ENCODE measurements at places on chromosomes 2 and 18.
A peak's percentile ranks its signal among the peaks of the same experiment; 100 is the strongest.

DNA sequence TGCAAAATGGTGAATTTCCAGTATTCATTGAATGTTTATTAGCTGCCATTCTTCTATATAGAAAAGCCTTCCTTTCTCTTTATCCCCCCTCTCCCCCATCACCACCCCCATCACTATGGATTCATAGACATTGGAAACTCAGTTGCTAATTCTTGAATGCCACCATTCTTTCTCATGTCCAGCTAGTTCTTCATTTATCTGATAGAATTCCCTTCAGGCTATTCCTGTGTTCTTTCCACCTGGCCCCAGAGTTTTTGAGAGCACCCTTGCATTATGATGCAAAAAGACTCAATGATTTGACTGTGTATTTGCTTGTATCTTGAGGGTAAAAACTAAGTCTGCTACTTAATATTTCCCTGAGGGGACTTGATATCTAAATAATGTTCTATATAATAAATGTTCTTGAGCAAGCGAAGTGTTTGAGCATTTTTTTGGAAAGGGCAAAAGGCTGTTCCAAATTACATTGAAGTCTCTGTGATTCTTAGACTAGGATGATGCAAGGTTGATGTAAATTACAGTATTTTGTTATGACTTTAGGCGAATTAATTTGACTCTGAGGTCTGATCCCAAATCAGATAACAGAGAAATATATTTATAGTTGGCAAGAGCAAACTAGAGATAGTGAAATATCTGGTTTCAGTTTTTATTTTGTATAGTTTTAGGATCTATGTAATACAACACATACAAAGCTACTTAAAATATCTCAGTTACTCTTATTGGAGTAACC is 18.8 kb upstream of the SOS1 start:
- no peak for DNase-seq

DNA sequence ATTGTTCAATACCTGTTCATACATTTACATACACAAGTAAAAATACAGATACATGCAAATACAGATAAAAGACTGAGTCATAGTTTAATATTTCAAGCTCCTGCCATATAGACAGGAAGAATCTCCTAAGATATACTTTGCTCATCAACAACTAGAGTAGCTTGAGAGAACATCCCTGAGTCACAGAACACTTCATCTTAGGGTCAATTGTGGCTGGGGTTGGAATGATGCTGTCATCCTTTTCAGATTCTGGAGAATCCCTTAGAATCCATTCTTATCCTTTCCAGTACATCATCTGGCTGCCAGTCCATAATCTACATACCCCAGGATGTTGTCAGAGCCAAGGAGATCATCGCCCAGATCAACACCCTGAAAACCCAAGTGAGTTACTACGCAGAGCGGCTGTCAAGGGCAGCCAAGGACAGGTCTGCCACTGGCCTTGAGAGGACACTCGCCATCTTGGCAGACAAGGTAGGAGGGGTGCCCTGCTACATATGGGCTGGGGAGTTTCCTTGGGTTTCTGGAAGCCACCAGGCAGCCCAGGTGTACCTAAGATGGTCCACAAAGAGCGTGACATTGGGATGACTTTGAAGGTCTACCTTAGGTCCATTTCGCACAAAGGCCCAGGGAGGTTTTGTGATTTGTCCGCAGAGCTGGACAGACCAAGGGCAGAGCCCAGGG is 55.7 kb downstream of the COA5 start:
- DNase-seq = no peak

DNA sequence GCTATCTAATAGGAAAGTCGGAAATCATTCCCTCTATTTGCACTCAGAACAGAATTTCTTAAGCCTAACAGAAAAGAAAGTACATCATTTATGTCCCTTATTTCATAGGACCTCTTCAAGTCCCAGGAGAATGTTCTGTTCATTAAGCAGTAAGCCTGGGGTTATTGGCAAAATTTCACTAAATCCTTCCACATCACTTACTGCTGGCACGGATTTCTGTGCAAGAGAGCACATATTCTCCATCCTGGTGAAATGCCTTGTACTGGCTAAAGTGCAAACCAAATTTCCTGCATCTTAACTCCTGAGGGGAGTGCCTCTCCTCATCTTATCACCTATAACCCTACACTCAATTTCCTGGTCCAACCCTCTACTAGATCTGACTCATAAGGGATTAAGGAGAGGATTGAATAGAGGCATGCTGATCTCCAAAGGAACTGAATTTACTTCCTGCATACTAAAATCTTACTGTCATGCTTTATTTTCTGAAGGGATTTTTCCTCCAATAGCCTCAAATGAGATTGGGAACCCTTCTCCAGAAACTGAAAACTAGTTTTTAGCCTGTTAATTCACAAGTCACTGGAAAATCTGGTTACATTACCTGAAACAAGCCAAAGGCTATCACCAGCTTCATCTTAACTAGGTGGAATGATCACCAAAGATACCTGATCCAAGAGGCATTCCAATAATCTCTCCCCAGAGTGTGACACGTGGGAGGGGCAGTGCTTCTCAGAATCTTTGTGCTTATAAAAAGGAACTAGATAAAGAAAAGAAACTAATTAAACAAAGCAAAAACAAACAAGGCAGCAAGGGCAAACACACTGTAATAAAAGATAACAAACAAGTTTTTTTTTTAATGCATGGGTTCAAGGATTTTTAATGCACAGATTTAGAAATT is 311.1 kb downstream of the NR4A2 start:
- no peak for DNase-seq

DNA sequence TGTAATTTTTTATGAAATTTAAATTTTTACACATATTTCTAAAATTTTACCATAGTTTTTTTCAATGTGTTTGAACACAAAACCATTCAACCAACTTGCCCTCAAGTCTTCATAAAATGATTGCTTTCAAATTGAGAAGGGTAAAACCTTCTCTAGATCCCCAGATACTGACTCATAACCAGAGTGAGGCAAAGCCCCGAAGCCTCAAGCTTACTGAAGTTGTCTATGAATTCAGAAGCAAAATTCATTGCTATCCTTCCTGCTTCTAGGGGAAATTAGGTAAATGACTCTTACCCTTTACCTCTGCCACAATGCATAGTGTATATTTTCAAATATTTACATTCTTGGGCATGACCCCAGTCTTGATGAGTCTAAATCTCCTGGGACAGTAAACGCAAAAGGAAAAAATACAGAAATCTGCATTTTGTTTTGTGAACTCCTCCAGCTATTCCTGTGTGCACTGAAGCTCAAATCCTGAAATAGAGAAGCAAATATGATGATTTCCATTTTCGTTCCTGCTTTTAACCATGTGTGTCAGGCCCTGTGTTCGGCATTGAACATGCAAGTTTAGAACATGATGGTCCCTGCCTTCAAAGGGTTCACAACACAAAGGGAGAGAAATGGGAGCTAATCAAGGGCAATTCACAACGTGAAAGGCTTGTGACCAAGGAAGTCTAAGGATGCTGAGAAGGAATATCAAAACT is 246.3 kb downstream of the SUCLG1 start:
- no peak for DNase-seq

GRCh38 chr2:12296915-12297314 is 419.8 kb upstream of the TRIB2 start:
- DNase-seq = no peak

- DNase-seq = no peak
Measured at GRCh38 chr2:102660070-102660469, 40.7 kb downstream of the SLC9A2 start.

DNA sequence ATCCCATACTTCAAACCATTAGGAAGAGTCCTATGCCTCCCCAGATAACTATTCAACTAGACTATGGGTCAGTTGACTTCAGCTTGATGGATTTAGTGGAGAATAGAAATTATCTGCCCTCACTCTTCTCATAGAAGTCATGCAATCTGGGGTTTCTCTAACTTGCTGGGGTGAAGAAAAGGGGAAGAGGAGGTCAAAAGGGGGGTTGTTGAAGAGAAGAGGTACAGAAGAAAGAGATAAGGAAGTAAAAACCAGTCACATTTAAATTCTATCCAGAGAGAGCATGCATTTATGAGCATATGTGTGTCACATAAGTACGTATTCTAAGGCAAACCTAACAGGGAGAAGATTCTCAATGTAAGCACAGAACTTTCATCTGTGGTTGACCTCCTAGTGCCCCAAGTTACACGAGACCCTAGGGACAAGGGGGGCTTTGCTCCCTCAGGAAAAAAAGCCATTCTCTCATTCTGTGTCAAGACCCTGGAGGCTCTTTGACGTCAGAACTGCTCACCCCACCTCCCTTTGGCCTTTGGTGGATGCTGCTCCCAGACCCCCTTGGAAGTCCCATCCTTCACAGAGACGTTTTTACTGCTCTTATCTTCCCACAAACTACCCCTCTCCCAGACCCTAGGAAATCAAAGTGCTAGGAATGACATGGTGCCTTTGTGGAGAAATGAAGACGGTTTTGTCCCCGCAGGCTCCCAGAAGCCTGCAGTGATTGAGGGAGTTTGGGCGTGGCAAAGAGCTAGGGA is 236.8 kb upstream of the TNP1 start:
- DNase-seq = no peak

DNA sequence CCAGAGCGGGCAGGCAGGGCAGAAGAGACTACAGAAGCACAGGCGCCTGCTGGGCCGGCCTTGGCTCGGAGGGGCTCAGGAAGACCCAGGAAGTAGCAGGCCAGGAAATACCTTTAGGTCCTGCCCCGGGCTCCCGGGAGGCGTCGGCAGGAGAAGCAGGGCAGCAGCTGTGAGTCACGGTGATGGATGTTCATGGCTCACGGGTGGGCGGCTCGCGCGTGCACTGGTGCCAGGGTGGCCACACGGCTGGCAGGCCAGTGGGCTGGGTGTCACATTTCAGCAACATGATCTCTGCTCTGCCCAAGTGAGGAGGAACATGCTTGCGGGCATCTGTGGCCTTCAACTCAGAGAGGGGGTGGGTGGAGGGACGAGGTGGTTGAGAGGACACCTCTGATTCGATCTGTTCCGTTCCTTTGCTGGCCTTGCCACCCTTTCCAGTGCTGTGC is 139.3 kb downstream of the KLHL29 start:
- DNase-seq = no peak

DNA sequence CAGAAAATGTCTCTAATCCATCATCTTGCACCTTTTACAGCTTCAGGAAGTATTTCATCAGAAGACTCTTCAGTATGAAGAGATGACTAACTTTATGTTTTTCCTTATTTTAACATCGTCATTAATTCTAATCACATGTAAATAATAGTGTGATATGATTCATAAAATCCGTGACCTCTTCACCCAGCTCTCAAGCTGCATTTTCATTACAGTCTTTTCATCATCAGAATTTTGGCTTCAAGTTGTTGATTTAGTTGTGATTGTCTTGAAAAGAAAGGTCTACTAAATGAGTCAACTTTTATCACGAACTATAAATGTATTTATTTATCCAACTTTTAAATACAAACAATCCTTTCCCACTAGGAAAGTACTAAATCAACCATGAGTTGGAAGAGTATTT is 410.3 kb downstream of the LRP1B start:
- no peak for DNase-seq

- no peak for DNase-seq
Measured at GRCh38 chr2:205789906-205790305, 107.6 kb downstream of the NRP2 start.

- peak; percentile 91 for DNase-seq
Measured at GRCh38 chr2:202032846-202033316, 774 bp upstream of the FZD7 start.

DNA sequence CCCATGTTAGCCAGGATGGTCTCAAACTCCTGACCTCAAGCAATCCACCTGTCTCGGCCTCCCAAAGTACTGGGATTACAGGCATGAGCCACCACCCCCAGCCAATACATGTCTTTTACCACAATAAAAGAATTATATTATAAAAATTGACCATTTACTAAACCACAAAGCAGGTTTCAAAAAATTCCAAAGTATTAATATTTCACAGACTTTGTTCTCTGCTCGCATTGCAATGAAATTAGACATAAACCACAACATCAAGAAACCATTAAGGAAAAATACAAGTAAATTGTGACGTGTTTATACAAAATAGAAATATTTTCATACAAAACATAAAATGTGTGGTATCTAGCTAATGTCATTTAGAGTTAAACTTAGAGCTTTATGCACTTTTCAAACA is 13.4 kb upstream of the MAPRE3 start:
- no peak for DNase-seq

DNA sequence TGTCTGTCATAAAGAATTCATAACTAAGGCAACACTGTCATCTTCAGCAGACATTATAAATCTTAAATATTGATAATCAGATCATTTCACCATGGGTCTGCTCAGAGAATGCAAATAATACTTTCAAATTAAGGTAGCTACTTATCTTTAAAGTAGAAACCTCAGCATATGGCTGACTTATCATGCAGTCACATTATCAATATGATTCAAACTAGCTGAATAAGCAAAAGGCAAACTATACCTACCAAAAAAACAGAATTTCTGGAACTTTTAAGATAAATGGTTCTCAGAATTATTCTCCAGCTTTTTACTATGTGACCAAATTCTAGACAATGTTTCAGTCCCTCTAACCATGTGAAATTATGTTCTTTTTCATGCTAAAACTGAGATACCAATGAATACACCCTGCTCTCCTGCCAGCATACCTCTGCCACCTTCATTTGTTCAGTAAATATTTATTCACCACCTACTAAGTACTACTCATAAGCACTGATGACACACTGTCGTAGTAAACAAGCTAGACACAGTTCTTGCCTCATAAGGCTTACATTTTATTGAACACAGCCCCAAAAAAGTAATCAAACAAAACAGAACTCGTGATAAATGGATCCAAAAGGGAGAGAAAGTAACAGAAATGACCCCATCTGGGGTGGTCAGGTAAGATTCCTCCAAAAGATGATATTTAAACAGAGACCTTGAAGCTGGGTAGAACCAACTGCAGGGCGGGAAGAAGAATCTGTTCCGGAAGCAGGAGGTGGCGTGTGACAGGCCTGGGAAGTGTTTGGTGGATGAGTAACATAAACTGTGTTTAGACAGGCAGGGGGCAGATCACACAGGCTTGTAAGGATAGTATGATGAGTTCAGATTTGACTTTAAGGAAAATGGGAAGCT is 17.7 kb downstream of the SPIRE1 start:
- DNase-seq = no peak

DNA sequence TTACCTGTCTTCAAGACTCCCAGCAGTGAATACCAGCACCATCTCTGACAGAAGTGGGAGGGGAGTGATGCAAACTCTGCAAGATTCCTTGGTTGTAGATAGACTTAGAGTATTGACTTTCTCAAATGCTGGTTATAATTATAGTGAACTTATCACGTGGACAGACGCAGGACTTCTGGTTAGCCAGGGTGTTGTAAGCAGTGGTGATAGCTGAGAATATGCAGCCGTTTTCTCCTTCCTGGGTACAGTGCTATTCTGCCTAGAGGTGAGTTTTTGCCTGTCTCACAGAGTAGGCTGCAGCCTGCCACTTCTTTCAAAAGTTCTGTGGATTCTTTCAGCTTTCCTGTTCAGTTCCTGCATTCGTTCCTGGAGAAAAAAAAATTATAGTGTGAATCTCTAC is 733 bp upstream of the CXCR2 start:
- no peak for DNase-seq
